Stimulated activated CD4-positive, alpha-beta T cell treated with anti-CD3 and anti-CD28 coated beads, Interleukin-2, amount 100 ng/mL, for 4 hours (primary cell): ENCODE measurements at places on chromosomes 3 and 15.

GRCh38 chr3:32194653-32195052 lies 43.8 kb upstream of the CMTM8 start:
- DNase-seq: no peak

- no peak for DNase-seq
Measured at GRCh38 chr3:69296995-69297394, 88.9 kb downstream of the FRMD4B start.

- DNase-seq: no peak
Measured at GRCh38 chr3:41169023-41169422, 30.3 kb upstream of the CTNNB1 start.

- DNase-seq: no peak
Measured at GRCh38 chr3:129039271-129040038, 21.1 kb upstream of the GP9 start.

GRCh38 chr15:54119051-54119450 lies 140.8 kb downstream of the UNC13C start:
- no peak for DNase-seq

DNA sequence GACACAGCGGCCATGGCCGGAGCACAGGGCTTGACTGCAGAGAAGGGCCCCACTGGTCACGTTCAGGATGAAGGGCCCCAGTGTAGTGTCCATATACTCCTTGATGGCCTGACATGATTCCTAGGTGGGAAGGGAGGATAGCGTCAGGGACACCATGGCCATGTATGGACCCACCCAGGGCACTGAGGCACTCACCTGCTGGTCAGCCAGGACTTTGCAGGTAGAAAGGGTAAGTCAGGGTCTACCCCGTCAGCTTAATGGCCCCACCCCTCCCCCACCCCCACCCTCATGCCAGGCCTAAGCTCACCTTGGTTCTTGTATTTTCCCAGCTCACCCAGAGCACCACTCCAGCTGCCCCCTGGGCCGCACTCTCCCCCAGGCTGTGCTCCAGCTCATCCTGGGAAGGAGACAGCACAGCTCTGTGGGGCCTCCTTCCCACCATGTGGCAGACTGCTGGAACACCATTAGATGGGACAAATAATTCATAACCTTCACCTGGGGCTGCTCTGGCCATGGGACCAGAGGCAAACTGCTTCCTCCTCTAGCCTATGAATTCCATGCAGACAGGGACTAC lies 1.6 kb upstream of the HYAL3 start:
- DNase-seq: no peak

GRCh38 chr15:79933231-79933630 lies 36.4 kb upstream of the MTHFS start:
- DNase-seq: no peak

DNA sequence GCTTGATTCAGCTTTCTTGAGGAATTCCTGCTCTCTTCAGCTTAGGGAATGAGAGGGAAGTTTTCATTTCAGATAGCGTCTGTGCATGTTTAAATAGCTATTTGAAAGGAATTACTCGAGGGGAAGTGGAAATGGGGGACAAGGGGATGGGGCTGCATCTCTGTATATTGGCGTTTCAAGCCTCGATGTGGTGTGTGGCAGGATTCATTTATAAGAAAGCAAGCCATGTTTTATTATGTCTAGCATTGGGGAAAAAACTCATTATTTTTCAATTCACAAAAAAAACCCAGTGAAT lies 1.0 kb downstream of the ATP2C1 start:
- DNase-seq: no peak

- no peak for DNase-seq
Measured at GRCh38 chr15:52678468-52679231, 538 bp downstream of the ATOSA start.

DNA sequence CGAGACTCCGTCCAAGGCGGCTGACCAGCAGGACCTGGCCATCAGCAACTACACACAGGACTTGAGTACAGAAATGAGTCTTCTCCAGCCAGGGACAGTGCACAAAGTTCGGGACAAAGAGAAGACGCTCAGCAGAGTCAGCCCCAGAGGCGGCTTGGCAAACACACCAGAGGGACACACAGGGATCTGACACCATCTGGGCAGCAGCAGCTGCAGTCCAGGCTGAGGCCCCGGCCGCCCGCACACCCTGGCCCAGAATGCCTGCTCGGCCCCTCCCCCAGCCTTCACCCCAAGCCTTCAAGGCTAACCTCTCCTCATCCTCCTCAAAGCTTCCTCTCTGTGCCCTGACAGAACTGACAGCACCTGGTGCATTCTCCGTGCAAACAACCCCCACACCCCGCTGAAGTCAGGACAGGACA lies 61.1 kb downstream of the XXYLT1 start:
- DNase-seq: no peak

DNA sequence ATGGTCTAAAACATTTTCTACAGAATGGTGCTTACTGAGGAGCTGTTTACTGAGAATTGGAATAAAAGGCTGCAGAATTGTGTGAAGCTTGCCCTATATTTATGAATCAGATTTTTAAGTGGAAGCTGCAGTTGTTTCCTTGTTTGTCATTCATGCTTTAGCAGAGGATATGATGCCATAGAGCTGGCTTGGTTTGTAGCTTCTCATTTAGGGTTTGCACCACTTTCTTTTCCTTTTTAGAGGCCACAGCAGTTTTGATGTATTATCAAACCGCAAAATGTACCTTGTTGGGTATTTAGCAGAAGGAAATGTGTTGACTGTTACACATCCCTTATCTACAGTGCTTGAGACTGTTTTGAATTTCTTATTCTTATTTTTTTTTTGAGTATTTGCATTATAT lies 66.2 kb downstream of the RASA2 start:
- DNase-seq: no peak

DNA sequence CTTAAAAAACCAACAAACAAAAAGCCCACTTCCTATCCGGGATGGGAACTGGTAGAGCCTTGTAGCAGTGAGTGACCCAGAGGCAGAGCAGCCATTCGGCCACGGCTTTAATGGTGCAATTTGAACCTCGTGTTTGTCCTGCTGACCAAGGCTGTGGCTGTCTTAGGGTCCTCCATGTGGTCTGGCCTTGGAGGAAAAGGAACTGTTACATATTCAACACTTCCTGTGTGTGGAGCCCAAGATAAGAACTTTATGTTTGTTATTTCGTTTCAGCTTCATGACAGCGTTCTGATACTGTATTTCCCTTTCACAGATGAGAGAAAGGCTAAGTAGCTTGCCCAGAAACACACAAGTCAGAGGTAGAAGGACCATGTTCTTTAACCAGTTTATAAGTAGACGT lies 269.8 kb downstream of the SV2B start:
- DNase-seq: no peak

DNA sequence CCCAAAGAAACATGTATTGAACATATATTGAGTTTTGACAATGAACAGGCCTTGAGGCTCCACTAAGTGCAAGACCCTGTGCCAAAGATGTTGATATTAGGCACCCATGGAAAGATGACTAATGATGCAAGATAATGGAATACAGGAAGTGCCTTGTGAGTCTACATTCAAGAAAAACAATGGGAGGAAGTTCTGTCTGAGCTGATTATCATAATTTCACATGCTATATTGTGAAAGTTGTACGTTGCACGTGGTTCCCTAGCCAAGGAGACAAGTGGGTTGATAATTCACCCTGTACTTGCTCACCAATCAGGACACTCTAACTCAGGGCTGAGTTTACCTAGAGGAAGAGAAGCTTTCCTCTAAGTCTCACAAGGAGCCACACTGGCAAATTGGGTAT lies 186.9 kb upstream of the STAC start:
- DNase-seq: no peak

DNA sequence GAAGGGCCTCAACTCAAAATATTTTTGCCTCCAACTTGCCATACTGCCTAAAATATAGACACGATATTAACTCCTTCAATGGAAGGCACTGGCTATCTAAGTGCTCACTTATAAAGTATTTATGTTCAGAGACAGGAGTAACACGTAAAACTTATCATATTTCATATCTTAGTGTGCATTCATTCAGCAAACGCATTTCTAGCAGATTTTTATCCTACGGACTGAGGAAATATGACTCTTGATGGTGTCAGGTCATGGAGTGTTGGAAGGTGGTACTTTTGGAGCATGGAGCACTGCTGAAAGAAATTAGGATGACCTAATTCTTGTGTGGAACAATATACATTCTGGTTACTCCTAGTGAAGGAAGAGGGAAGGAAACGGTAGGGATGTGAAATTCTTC lies 43.8 kb upstream of the LEKR1 start:
- DNase-seq: no peak

GRCh38 chr3:161690299-161690620 lies 193.7 kb downstream of the OTOL1 start:
- no peak for DNase-seq

DNA sequence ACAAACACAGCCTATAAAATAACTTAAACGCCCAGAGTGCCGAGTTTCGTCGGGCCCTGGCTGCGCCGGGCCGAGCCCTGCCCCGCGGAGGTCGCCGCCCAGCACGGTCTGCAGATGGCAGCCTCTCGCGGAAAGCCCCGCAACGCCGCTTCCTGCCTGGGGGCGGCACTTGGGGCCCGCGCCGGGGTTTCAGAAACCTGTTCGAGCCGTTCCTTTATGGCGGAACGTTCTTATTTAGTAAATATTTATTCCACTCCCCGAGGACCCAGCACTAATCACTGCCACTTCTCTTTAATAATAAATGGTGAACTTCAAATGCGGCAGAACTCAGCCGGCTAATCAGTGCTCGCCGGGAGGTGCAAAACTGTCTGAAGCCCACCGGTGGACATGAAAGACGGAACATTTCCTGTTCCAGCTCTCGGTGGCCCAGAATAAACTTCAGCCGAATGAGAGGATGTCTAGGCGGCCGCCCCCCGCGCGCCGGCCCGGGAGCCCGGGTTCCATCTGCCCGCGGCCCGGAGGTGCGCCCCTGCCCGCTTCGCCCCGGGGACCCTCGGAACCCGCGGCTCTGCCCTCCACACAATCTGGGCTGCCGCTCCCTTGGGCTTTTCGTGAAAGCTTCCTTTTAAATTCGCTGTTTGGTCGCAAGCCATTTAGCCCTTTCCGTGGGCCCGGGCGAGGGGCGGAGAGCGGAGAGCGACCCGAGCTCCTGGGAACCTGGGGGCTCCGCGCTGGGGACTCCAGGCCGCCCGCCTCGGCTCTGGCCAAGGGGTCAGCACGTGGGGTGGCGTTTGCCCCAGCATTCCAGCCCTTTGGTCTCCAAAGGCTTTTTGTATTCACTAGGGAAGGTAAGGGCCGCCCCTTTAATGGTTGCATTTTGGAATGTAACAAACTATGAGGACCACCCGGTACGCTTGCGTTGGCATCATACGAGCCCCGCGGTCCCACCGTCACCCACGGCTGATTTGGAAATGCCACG lies 110.8 kb upstream of the ATP11B start:
- DNase-seq: peak; percentile 27
